ENCODE measurements at places on chromosomes 16 and 17.

DNA sequence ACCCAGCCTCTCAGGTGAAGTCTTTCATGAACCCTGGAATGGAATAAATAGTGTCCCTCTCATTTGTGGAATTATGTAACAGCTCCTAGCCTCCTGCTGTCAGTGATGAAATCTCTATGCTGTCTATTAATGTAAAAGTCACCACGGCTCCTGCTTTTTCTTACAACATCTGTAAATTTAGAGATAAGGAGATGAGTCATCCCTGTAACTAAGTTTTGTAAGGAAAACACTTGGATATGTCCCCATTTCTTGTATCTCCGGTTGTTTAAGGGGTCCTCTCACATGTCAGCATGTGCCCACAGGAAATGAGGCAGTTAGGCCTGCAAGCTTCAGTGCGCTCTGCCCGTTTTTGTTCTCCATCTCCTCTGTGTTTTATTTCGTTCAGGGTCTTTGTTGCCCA, 2.8 kb upstream of the NAT9 start:
- peak; percentile 77 for DNase-seq

DNA sequence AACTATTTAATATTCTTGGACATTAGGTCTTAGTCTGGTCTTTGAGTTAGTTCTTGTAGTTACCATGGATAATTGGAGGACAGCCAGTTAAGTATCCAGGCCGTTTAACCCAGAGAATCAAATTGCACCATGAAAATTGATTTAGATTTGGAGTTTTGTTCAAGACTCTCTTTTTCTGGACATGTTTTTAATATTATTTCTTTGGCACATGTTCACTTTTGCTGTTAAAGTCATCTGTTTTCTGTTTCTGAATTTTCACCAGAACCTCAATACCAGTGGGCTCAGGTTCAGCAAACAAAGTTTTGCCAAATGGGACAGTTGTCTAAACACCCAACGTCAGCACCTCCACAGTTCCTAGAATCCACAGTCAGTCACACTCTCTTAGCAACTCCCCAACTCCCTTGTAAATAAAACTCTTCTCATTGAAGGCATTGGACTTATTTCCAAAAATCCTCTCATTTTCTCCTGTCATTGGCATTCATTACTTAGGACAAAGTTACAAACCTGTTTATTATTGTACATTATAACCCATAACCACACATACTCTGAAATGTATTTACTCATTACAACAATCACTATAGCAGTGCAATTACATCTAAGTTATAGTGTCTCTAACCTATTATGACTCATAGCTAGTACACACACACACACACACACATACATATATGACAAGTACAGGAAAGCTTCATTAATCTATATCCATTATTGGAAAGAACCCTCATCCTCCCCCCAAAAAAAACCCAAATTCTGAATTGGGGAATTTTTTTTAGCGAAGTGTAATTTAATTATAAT, 33.5 kb upstream of the DNAH9 start:
- DNase-seq, result no peak

DNA sequence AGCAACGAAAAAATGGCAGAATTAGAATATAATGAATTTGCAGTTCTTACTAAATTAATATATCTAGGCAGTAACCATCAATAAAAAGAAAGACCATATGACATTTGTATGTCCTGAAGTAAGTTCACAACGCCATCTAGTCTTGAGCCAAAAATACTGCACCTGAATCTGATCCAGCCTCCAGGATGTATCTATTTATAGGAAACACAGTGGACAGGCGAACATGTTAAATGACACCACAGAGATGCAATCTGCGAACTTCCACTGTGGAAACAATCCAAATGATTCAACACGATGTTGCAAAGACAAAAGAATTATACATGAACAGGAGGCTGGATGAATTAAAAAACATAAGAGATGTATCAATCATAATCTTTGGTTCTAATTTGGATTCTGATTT, 197.6 kb downstream of the CDH13 start:
- DNase-seq, result no peak

- DNase-seq, result no peak
Measured at GRCh38 chr17:28536532-28537218, 15.7 kb downstream of the UNC119 start.

- no peak for DNase-seq
Measured at GRCh38 chr16:83937922-83938885, 14.8 kb upstream of the OSGIN1 start.

DNA sequence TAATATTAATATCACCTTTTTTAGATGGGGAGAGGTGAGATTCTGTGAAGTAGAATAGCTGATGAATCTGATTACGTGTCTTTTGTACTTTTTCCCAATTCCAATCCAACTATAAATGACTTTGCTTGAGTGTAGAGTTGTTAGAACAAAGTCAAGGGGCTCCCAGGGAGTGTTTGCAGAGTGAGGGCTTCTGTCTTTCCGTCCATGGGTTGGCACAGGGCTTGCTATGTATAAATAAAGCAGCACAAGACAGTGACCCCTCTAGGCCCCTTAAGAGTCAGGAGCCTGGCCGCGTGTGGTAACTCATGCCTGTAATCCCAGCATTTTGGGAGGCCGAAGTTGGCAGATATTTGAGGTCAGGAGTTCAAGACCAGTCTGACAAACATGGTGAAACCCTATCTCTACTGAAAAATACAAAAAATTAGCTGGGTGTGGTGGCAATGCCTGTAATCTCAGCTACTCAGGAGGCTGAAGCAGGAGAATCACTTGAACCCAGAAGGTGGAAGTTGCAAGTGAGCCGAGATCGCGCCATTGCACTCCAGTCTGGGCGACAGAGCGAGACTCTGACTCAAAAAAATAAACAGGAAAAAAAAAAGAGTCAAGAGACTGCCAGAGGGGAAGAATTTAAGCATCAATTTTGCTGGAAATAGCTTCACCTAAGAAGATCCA, 127.9 kb upstream of the HS3ST3A1 start:
- no peak for DNase-seq

GRCh38 chr17:51672065-51672464, 411.7 kb downstream of the UTP18 start:
- DNase-seq, result no peak

- DNase-seq, result no peak
Measured at GRCh38 chr17:16467886-16468285, 24.1 kb downstream of the LRRC75A start.

DNA sequence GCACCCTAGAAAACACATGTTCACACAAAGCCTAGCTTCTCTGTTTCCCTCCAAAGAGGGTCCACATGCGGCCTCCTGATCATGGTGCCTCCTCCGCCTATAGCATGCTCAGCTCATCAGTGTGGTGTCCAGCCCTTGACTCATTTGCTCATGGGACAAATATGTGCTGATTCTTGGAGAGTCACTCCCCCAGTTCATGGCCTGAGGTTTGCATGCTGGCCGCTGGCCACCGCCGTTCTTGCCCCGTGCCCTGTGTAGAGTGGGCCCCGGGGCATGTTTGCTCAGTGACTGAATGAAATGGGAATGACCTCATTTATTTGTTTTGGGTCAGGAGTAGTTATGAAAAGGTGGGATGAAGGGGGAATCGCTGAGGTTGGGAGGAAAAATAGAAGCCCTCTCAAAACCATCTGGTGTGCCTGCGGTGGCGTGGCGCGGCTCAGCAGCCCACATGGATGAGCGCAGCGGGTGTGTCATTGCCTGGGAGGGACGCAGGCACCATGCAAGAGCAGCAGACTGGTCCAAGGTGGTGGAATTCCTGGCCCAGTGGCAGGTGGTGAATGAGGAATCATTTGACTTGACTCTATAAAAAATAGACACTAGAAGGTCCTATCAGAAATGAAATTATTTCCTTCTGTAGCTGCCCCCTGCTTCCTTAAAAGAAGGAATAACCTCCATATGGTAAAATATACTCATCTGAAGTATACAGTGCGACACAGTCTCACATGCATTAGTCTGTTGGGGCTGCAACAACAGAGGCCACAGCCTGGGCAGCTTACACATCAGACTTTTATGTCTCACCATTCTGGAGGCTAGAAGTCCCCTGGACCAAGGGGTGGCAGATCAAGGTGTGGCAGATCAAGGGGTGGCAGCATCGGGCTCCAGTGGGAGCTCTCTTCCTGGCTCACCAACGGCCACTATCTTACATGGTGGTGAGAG, 31.7 kb downstream of the CRISPLD2 start:
- DNase-seq, result peak; percentile 87

GRCh38 chr17:50722746-50723145, 3.3 kb downstream of the LUC7L3 start:
- peak; percentile 21 for DNase-seq

DNA sequence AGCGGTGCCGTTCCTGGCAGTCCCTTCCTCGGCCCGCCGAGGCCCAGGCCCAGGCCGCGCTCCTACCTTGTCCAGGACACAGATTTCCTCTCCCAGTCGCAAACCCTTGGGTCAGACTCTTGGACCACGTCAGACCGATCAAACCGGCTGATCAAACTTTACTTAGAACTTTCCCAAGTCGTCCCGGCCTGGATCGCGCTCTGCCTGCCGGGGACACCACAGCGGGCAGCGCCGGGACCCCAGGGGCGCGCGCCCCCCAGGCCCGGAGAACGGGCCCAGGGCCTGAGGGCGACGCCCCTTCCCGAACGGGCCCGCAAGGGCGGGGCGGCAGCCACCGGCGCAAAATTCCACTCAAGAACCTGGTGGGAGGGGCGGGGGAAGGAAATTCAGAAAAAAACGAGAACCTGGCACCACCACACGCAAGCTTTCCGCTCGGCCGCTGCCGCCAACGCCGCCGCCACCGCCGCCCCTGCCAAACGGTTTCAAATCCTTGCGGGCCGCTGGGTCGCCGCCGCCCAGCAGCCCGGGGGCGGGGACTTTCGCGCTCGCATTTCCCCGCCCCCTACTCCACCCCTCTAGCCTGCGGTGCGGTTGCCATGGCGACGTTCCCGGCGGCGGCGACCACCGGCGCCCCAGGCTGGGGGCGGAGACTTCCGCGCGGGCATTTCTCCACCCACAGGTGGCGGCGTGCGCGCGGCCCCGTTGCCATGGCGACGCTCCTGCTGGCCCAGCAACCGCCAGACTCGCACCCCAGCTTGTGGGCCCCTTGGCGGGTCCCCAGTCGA, at the start of gene CEP112:
TSS of gene CEP112 (minus strand) at position 541 of the 785 bp plus-strand sequence.
- peak; percentile 74 for DNase-seq

DNA sequence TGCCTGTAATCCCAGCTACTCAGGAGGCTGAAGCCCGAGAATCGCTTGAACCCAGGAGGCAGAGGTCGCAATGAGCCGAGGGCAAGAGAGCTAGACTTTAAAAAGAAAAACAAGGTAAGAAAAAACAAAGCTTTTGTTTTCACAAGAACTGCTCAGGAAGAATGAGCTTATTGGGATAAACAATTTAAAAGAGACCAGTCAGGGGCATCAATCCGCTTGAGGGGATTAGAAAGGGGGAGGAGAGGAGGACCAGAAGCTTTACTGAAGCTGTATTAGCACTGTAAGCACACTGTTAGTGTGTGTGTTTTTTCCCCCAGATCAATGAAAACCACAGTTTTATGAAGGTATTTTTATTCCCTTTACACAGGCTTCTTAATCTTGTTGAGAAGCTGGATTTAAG, 8.8 kb downstream of the TMEM170A start:
- DNase-seq, result no peak

GRCh38 chr17:3836551-3836950, 9.5 kb downstream of the NCBP3 start:
- no peak for DNase-seq

- no peak for DNase-seq
Measured at GRCh38 chr17:48283411-48283810, 146.6 kb downstream of the SKAP1 start.

- DNase-seq, result no peak
Measured at GRCh38 chr17:77729587-77729986, 228.9 kb upstream of the TNRC6C start.

DNA sequence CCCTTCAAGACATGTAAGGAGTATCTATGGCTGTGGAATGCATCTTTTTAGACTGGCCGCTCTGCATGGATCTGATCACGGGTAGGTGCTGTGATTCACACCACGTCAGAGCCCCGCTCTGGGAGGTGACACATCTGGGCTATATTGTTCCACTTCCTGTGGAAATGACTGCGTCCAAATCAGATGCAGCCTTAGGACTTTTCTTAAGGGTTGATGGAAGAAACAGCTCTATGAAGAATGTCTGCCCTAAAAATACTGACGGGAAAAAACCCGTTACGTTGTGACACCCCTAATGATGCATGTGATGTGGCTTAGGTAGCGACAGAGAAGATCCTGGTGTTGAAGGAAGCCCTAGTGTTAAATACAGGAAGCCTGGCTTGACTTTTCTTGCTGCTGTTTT, 12.2 kb downstream of the BANP start:
- peak; percentile 78 for DNase-seq

DNA sequence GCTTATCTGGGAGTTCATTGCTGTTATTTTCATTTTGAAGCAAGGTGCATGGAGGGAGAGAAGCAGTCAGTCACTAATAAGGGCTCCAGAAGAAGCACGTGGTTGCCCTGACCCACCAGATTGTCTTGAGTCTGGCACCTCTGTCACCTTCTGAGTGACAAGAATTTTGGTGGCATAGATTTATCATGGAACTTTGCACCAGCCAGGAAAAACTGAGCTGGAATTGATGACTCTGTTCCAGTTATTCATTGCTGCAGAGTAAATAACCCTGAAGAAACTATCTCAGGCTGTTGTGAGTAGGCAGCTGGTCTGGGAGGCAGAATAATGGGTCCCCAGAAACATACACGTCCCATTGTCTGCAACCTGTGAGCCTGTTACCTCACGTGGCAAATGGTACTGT, 44.8 kb downstream of the HSD17B2 start:
- no peak for DNase-seq

DNA sequence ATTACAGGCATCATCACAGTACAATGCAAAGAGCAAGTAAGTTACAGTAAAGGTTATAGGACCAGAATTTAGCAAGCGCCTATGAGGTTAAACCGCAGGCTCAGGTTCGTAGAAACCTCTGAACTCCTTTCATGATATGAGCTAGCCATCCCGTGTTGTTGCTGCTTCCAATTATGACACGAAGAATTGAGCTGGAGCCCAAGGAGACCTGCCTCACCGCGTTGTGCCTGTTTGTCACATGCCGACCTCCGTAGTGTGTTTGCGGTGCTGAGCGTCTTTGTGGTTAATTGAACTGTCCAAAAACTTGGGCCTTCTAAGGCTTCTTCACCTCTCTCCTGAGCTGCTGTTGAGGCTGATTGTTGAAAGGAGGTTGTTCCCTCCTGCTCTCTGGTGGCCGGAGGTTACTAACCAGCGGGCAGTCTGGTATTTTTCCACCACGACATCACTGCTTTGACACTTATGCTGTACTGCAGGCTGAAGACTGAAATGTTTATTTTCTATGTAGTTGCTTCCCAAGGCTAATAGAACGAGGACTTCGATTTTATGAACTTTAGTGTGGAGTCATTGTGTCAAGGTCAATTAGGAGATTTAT, 67.5 kb downstream of the SEC14L1 start:
- peak; percentile 92 for DNase-seq

Measured in mesenchymal stem cell (in vitro differentiated cells and primary cell).